Inflammatory macrophage treated with lipopolysaccharide for 1 hour (primary cell): ENCODE measurements at places on chromosomes 6 and 20.

- DNase-seq = no peak
These were observed 35.4 kb downstream of the FYN start for GRCh38 chr6:111837641-111838500.

DNA sequence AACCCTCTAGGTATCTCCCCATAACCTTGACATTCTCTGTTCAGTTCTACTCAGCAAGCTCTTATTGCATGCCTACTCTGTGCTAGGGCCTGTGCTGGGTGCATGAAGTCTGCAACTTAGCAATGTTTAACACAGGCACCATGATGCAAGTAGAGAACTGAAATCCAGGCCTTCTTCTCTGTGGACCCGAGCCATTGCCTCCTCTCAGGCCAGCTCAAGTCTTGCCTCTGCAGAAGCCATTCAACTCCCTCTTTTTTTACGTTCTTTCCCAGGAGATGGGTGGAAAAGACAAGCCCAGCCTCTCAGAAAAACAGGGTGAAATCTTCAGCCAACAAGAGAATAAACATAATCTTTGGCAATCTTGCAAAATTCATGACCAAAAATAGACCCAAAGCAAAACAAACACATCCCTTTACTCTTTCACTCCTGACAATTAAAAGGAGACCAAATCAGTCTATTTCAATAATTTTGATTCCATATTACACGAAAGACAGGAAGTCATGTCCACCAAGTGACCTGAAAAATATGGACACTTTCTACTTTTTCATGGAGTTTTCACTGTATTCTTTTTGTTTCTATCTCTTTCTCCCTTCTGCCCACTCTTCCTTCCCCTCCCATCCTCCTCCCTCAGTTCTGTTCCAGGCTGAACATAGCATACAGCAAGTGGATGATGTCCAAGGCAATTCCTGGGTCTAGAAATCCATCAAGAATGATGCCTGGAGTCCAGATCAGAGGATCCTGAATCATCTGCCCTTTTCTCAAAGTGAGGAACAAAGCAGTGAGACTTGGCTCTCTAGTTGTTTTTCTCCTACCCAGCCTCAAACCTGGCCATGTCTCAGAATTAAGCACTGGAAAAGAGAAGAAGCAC is 45.4 kb upstream of the MOCS1 start:
- DNase-seq = no peak

DNA sequence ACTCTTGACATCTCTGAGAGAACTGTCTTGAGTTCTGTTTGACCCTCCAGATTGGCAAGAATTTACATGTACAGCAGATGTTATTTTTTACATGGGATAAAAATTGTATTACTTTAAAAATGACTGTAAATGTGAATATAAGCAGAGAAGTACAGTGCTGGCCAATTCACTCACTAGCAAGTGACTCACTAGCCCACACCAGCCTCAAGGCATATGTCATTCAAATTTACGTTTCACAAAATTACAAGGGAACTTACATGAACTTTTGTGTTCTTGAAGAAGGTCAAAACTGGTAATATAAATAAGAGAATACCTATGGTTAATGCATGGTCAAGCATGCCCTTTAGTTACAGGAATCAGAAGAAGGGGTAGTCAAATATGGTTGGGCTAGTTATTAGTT is 54.0 kb upstream of the HMGCLL1 start:
- DNase-seq = no peak

DNA sequence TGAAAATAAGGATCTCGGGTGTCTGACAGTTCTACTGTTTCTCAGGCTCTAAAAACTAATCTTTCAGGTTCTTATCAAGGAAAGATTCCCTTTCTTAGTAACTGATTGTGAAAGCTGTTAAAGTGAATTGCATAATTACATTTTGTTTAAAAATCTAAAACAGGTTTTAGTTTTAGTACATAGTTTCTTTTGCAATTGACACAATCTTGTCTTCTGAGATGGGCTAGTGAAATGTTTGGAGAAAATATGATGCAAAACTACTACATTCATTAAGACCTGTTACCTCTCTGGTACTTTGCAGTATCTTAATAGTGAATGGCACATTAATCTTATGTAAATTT is 298.4 kb downstream of the UTRN start:
- no peak for DNase-seq
